ENCODE measurements at places on chromosomes 3 and 15. TPM values are rescaled to one million over a fixed set of nuclear protein-coding genes. Genes with fewer than 3 reads are reported as not detected.
A peak's percentile ranks its signal among the peaks of the same experiment; 100 is the strongest.

DNA sequence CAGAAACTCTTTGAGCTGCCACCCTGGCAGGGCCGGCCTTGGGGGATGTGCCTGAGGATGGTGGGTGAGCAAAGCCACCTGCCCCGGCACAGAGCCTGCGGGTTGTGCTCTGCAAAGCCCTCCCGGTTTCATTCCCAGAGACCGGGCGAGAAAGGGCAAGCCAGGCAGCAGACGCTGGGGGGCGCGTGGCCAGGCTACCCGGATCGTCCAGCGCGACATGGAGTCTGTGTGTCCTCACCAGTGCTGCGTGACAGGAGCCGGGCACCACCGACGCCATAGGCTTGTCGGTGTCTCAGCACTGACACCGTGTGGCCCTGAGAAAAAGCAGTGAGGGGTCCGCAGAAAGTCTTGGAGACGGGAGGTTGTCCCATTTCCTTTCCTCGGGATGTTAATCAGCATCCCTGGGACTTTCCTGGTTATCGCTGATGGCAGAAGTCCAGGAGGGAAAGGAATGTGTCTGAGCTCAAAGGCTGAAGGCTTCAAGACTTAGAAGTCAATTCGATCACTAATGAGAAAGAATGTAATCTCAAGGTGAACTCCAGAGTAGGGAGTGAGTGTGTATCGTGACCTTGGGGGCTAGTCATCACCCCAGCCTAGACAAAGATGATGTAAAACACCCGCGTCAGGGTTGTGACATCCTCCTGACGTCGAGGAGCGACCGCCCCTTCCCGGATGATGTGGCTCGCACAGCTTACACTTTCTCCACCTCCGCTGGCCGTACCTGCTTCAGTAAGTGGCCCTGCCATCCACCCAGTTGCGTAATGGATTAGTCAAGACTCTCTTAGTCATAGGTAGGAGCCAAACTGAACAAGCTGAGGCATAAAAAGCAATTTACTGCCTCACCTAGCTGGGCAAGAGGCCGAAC, 36.3 kb upstream of the PLA2G4E start:
- DNase-seq = peak; percentile 68

GRCh38 chr3:124266487-124266886, 274.6 kb upstream of the ROPN1 start:
- DNase-seq = no peak

DNA sequence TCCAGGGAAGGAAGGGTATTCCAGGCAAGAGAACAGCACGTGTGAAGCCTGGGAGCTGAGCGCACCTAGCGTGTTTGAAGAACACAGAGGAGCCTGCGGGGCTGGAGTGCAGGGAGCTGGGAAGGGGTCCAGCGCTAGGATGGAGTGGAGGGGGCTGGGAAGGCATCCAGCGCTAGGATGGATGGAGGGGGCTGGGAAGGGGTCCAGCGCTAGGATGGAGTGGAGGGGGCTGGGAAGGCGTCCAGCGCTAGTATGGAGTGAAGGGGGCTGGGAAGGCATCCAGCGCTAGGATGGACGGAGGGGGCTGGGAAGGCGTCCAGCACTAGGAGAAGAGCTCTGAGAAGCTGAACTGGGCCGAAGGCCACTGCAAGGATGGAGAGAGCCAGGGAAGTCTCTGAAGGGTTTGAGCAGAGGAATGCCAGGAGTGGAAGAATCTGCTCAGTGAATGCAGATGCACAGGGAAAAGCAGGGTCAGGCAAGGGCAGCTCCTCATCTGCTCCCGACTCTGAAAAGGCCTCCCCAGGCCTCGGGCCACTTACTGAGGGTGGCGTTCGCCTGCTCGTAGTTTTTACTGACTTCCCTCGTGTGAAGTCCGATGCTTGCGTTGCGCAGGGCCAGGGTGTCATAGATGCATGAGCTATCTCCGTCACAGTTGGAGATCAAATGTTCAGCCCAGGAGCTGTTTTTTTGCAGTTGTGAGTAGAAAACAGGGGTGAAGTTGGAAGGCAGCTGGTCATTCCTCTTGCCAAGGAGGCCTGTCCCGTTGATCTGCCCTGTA, 39.8 kb downstream of the MUC20 start:
- DNase-seq = no peak

GRCh38 chr15:74134387-74135027, 4.1 kb downstream of the ISLR2 start:
- peak; percentile 70 for DNase-seq

DNA sequence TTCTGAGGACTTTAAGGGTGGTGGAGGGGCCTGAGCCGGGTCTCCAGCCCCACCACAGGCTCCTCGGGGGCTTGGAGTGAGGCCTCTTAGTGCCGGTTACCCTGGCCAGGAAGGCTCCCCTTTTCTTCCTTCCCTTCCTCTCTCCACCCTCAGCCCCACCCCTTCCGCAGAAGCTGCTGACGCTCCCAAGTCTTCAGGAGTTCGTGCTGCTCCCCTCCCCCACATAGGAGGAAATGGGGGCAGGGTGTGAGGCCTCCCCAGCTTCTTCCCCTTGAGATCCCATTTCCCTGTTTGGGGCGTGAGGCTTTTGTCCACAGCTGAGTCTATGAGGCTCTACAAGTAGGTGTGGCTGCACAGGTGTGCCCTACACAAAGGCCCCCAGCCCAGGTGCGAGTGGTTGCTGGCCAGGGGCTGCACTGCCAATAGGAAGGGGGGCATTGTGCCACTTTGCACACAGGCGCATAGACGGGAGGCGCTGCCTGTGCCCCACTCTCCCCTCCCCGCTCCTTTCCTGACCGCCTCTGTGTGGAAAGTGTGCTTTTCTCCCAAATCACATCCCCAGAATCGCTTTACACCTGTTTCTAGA, 915 bp upstream of the CALML4 start:
- DNase-seq = peak; percentile 59

GRCh38 chr3:62554264-62554799, 181.0 kb upstream of the FEZF2 start:
- DNase-seq = no peak

GRCh38 chr15:34336991-34337556, 507 bp downstream of the SLC12A6 start:
- no peak for DNase-seq

DNA sequence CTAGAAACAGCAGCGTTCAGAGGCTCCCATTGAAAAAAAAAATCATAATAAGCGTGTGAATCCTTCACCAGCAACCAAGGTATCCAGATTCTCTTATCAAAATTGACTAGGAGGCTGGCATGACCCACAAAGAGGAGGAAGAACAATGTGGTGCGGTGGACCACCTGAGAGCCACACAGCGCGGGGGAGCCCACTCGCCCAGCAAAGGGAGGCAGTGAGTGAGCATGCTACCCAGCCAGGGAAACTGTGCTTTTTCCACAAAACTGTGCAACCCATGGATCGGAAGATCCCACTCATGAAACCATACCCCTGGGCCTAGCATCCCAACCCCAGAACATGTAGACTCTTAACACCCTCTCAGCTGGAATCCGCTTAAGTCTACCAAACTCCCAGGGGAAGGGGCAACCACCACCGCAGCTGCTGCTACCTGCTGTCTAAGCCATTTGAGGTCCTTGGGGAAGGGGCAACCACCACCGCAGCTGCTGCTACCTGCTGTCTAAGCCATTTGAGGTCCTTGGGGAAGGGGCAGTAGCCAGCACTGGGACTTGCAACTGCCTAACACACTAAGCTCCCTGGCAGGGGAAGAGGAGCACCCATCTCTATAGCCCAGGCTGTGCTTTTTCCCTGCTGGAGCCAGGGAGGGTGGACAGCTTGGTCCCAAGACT, 102.8 kb upstream of the CLDN18 start:
- DNase-seq = no peak

DNA sequence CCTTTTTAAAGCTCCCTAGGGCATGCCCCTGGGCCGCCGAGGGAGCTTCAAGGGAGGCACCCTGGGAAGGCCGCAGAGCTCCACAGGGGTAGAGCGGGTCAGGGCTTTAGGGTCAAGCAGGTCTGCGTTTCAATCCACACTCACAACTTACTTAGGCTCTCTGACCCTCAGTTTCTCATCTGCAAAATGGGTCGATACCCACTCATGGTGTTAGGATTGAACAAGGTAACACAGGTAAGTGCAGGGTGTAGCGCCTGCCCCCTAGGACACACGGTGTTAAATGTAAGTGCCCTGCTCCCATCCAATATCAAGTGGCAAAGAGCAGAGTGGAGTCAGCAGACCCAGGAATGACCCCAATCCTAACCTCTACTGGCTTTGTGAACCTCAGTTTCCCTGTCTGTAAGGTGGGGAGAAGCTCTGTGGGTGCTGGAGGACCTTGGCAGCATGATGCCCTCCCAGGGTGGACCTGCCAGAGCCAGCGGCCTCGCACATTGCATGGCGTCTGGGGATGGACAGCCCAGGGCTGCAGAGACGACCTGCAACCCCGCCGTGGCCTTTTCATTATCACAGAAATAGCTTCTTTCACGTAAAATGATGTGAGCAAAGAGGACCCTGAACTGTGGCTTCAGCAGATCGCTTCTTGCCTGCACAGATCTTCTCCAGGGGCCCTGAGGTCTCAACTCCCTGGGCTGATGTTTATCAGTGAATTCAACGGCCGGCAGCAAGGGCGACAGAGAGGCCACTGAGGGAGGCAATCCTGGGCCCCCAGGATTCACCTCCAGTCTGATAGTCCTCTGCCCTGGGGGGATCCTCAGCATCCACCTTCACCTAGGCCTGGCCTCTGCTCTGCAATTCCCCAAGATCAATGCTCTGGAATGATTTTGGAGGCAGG, 138.5 kb downstream of the CHSY1 start:
- no peak for DNase-seq

DNA sequence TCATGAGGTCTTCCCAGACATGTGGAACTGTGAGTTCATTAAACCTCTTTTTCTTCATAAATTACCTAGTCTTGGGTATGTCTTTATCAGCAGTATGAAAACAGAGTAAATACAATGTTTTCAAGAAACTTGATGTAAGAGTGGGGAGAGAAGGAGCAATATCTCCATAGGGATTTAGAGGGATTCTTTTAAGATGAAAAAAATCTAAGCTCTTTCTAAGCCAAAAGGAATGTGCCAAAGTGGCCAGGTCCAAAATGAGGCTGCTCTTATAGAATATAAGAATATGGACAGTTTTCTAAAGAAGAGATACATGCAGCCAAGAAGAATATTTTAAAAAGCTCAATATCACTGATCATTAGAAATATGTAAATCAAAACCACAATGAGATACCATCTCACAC, 23.9 kb upstream of the RYK start:
- DNase-seq = no peak

DNA sequence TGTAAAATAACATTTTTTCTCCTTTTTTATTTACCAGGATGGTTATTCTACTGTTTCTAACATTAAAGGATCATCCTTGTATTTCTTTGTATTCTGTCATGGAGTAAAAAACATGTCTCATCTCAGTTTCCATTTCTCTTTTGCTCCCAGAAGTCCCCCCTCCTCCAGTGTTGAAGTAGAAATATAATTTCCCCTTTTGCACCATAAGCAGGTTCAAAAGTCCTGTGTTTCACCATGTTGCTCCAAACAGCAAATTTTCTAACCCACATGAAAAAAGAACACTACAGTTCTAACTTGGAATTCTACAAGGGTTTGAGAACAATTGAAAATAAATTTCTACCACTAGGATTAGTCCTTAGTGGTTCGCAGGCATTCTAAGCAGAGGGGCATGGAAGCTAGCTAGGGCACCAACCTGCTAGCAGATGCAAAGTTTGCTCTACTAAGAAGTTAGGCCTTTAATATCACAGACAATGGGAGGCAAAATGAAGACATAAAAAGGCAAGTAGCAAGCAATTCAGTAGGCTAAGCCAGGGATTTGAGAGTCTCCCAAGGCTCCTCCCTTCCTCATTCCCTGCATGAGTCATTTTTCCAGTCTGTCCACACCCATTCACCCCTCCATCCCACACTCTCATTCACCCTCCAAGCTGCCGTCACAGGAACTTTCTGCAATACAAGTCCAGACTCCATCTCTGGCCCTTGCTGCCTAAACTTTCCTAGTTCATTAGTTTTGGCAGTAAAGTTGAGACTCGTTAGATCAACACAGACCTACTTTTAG, 2.3 kb upstream of the MBNL1 start:
- no peak for DNase-seq

DNA sequence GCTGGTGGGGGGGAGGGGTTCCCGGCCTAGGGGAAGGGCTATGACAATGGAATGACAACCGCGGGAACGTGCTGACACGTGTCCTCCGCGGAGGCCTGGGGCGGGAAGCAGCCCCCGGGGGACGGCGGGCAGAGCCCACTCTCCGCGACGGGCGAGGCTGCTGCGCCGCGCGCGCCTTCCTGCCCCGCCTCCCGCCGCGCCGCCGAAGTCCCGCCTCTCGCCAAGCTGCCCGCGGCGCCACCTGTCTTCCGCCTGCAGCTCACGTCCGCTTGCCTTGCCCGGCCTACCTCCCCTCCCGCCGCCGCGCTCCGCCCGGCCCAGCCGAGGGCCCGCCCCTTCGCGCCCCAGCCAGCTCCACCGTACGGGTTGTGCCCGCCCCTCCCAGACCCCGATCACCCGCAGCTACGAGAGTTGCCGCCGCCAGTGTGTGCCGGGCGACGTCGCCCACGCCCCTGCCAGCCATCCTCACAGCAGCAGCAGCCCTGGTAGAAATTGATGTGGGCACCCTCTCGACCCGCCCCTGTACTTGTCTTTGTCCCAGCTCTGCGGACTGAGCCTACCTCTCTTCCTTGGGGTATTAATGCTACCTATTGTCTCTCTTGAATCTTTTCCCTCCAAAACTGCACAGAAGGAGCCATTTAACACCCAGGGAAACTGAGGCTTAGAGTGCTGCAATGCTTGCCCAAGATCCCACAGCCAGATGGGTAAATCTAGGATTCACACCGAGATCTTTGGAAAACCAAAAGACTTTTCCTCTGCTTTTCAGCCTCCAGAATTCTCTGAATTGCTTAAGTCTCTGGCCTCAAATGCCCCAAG, at the start of gene PARP16:
Gene PARP16, minus strand, starts transcription at position 180 of the 816 bp plus-strand sequence. CDS start 457 bp downstream, outside the sequence.
- DNase-seq = peak; percentile 94

The GASK1A gene
- 19.9 TPM for total RNA-seq

The ECE2 gene
- not detected for total RNA-seq

The RAD51 gene
- 0.38 TPM for total RNA-seq

The PCSK6 gene
- total RNA-seq = 180 TPM

The GOLGA8S gene
- total RNA-seq = 0.35 TPM

The NPAP1 gene
- total RNA-seq = 0.05 TPM

The ANKRD34C gene
- total RNA-seq = not detected

The PTPN9 gene
- total RNA-seq = 9.2 TPM

All from left lobe of liver (tissue), 2 donors.